Adipocyte (in vitro differentiated cells): ENCODE measurements at places on chromosomes 11 and 22.

DNA sequence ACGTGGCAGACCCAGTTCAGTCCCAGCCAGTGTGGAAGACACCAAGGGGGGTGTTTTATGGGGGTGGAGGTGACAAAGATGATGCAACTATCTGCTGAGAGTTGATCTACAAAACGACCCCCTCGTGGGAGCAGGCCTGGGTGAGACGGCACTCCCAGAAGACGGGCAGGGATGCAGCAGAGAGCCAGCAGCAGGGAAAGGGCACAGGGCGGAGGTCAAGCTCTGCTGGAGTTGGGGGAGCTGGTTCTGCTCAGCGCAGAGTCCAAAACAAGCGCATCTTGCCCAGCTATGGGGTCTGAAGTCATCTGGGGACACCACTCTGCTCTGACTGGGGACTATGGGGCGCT, 3.9 kb downstream of the GNB1L start:
- DNase-seq: no peak

GRCh38 chr11:133934599-133935550, 21.9 kb downstream of the IGSF9B start:
- peak; percentile 32 for DNase-seq

GRCh38 chr11:107898270-107898669, 30.0 kb upstream of the RAB39A start:
- DNase-seq: peak; percentile 52

DNA sequence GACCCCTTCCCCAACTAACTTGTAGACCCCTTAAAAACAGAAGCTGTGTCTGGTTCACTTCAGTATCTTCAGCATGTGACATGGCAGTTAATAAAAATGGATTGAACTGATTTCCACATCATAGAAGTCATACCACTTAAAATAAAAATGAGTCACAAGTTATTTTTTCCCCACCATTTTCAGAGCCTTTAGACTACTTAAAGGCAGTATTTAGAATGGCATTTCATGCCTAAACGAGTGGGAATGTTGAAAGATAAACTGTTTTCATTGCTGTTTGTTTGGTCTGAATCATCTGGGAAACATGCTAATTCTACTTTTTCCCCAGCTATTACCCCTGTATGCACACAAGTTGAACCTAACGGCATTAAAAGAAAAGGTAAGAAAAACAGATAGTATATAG, 324.0 kb downstream of the RAB38 start:
- DNase-seq: peak; percentile 72

GRCh38 chr22:23856721-23857605, 712 bp upstream of the SLC2A11 start:
- peak; percentile 80 for DNase-seq

GRCh38 chr11:129701706-129702105, 113.9 kb upstream of the TMEM45B start:
- DNase-seq: no peak

DNA sequence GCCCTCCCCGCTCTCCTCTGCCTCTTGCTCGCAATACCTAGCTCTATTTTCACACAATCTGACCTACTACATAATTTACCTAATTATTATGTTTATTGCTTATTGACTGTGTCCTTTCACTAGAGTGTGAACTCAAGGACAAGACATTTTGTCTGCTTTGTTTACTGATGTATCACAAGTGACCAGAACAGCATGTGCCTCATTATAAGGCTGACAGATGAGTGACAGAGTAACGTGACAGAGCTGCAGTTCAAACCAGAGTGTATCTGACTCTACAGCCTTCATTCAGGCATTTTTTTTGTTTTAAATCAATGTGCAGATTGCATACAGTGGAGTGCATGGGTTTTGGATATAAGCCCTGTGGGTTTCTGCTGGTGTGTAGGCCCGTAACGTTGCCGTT, 82.0 kb upstream of the RAB1B start:
- DNase-seq: no peak

GRCh38 chr11:111237926-111238325, 7.6 kb upstream of the POU2AF2 start:
- no peak for DNase-seq

- DNase-seq: no peak
These were observed 507.4 kb upstream of the FAT3 start for GRCh38 chr11:91717169-91717568.

- DNase-seq: no peak
These were observed 29.0 kb downstream of the RHOD start for GRCh38 chr11:67085617-67086016.

GRCh38 chr11:78209478-78209877, 20.8 kb downstream of the USP35 start:
- DNase-seq: no peak

- DNase-seq: peak; percentile 53
These were observed 7.4 kb upstream of the BIRC3 start for GRCh38 chr11:102309621-102310541.

GRCh38 chr11:19670030-19670791, 42.4 kb upstream of the NAV2 start:
- no peak for DNase-seq

- peak; percentile 86 for DNase-seq
These were observed 12.7 kb downstream of the C11orf91 start for GRCh38 chr11:33687733-33688479.

DNA sequence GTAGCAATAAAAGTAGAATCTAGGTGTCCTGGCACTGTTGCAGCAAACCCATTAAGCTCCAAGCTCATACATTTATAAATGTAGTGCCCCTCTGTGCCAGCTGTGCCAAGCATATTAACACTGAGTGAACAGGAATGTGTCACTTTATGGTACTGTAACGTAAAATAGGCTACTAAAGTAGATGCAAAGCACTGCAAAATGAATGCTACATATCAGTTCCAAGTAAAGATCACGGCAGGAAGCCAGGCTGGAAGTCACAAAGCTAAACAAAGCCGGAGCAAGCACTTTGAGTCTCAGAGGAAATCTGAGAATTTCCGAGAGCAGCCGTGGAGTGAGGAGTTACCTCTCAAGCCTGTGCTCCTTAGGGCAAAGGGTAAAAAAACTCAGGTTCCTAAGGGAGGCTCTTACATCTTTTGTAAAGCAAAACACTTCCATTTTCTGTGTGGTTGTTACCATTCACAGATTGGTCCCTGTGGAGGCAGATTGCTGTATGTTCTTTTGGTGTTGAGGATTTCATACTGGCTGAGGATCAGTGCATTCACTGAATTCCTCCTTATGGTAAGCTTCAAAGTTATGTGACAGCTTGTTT, 85.7 kb downstream of the WNT11 start:
- peak; percentile 41 for DNase-seq

DNA sequence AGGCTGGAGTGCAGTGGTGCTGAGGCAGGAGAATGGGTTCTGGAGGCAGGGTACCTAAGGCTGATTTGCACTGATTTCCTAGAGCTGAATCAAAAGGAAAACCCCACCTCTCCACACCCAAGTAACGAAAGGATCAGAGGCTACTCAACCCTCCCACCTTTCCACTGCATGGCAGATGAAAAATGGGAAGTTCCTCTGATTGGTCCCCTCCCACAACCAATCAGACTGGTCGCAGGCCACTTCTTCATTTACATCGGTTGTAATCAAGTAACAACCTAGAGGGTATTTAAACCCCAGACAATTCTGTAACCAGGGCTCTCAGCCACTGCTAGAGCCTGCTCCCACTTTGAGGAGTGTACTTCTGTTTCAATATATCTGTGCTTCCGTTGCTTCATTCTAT, 18.6 kb upstream of the PARVB start:
- DNase-seq: no peak

DNA sequence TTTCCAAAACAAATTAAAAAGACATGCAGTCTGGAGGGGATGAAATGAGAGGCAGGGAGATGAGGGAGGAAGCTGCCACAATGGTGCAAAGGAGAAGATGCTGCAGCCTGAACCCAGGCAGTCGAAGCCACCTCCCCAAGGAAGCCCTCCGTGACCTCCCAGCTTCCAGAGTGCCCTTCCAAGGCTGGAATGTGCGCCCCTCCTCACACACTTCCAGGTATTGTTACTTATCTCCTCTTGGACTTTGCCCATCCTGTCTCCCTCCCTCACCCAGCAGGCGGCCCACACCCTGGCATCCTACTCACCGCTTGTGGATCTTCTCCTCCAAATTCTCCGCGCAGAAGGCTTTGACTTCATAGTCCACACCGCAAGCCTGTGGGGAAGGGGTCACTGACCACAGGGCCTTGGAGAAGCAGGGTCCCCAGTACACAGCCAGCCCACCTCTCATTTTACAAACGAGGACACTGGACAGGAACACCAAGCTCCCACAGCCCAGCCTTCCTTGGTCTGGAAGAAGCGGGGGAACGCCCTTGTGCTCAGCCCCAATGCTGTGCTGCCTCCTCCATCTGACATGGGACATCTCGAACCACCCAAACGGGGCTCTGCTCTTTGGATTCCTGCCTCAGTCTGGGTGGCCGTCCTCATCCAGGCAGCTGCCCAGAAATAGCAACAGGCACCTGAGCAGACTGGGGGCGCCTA, 40.3 kb downstream of the TPBGL start:
- no peak for DNase-seq
